ENCODE measurements at places on chromosomes 12 and 14.

GRCh38 chr14:23800811-23801210 is 152.8 kb upstream of the DHRS4 start:
- no peak for DNase-seq

GRCh38 chr12:52313461-52313860 is 7.7 kb downstream of the KRT83 start:
- no peak for DNase-seq

DNA sequence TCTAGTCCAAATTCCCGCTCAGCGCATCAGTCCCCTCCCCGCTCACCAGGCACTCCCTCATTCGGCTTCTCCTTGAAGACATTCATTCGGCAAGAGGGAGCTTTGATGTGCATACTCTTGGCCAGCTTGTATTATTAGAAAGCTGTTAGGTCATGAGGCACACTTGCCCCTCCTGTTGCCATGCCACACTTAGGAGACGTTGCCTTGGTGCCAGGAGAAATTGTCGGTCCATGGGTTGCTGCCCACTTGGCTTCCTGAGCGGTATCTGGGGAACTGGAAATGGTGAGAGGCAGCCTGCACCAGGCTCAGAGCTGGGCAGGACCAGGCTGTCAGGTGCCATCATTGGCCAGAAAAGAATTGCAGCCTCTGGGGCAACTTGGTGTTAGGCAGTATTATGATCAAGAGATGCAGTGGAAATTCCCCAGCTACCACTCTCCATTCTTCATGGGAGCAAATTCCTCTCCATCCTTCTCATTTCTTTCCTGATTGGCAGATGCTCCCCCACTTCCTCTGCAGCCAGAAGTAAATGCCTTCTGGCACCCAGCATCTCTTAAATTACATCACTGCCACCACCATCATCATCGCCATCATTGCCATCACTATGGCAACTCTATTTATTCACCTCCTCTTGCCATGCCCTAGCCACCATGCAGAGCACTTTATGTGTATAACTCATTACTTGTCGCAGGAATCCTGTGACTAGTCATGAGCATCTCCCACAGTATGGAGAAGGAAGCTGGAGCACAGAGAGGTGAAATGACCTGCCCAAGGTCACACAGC is 12.4 kb downstream of the CABP1 start:
- DNase-seq, result no peak

GRCh38 chr12:55933799-55934742 is 3.1 kb downstream of the DGKA start:
- DNase-seq, result no peak

GRCh38 chr14:81269100-81269978 is 48.6 kb upstream of the GTF2A1 start:
- peak; percentile 68 for DNase-seq

GRCh38 chr12:101784376-101784775 is 45.1 kb upstream of the SYCP3 start:
- no peak for DNase-seq

DNA sequence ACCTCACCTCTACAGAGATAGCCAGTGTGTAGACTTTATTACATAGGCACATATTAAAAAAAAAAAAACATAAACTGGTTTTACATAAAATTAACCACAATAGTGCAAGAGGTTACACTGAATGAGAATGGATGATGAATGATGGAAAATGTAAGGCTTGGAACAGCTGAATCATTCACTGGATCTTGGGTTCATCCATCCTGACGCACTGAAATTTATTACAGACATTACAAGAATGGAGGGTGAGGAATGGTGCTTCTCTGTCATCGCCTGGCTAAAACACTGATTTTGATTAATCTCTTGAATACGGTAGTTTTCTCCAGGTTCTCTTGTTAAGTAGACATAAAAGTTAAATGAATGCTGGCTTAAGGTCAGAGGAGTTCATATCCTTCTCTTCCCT is 40.0 kb upstream of the GTF2A1 start:
- DNase-seq, result no peak

DNA sequence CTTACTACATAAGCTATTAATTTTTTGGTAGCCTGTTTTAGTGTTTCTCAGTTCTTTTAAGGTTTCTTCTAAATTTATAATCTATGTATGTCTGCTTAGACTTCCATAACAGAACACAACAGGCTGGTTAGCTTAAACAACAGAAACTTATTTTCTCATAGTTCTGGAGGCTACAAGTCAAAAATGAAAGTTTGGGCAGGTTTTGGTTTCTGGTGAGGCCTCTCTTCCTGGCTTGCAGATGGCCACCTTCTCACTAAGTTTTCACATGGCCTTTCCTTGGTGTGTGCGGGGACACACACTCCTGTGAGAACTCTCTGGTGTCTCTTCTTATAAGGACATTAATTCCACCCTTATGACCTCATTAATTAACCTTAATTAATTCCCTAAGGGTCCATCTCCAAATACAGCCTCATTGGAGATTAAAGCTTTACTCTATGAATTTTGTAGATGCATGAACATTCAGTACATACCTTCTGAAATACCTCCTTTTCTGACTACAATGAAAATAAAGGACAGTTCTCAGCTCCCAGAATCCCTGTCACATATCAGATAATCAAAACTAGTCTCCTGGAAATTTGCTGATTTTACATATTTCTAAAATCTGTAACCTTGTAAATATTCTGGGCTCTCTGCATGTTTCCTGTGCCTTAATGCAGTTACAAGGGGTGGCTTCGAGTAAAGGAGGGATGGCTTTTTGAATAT is 23.2 kb upstream of the BMAL2 start:
- DNase-seq, result no peak

- DNase-seq, result peak; percentile 85
Observed at GRCh38 chr12:50251619-50252252, 31.6 kb downstream of the LIMA1 start.

GRCh38 chr12:105574056-105574715 is 243.7 kb downstream of the C12orf75 start:
- DNase-seq, result no peak

DNA sequence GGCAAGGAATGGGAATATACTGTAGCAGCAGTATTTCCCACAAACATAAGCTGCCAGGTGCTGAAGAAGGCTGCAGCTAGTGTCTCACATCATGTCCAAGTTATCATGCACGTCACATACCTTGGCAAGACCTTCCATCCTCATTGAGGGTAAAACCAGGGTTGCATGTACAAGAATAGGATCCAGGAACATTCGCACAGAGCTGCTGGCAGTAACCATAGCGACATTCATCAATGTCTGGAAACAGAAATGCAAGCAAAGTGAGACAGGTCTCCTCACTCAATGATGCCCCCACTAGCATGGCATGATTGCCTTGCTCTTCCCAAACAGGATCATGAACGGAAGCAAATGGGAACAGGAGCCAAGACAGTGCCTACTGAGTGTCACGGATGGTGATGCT is 23.8 kb upstream of the TC2N start:
- DNase-seq, result no peak

DNA sequence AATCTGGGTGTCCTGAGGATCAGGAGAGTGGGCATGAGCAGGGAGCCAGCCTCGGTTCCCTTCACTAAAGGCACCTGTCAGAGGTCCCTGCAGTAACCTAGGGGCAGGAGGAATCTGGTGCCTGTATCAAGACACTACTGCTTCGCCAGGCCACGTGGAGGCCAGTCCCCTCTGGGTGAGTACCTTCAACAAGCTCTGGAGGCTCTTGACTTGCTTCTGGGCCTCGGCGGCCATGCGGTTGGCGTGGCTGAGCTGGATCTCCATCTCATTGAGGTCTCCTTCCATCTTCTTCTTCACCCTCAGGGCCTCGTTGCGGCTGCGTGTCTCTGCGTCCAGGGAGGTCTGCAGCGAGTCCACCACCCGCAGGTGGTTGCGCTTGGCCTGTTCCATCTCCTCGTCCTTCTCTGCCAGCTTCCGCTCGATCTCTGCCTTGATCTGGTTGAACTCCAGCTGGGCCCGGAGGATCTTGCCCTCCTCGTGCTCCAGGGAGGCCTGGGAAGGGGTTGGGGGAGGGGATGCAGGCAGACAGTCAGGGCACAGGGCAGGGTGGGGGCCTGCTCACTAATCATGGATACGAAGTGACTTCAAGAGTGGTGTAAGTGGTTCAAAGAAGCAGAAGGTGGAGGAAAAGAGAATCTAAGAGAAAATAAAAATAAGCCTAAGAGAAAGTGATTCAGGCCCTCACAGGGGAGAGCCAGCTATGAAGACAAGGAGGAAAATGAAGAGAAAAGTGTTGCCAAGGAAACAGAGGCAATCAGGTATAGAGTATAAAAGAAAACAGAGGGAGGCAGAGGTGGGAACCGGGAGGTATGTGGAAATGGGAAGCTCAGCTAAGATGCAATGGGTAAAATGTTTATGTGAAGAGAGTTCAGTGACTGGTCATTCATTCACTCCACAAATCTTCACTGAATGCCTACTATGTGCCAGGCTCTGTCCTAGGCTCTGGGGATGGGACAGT is 8.0 kb upstream of the MYH6 start:
- no peak for DNase-seq

DNA sequence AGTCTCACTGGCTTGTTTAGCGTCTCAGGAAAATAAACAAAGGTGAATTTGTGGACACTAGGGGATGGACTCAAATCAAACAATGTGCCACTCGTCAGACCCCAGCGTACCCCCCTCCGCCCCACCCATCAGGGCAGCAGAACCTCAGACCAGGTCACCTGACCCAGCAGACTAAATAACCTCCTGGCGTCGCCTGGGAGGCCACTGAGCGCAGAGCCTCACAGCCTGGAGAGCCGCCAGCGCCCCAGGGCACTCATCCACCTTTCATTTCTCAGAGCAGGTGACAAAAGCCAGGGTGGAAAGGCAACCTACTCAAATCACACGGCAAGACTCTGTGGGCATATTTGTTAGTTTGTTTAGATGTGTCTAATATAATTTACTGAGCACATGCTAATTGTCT is 100.9 kb downstream of the DICER1 start:
- no peak for DNase-seq

- no peak for DNase-seq
Observed at GRCh38 chr12:128076188-128076587, 190.8 kb upstream of the TMEM132C start.

GRCh38 chr12:116284396-116284795 is 6.9 kb upstream of the MED13L start:
- no peak for DNase-seq

DNA sequence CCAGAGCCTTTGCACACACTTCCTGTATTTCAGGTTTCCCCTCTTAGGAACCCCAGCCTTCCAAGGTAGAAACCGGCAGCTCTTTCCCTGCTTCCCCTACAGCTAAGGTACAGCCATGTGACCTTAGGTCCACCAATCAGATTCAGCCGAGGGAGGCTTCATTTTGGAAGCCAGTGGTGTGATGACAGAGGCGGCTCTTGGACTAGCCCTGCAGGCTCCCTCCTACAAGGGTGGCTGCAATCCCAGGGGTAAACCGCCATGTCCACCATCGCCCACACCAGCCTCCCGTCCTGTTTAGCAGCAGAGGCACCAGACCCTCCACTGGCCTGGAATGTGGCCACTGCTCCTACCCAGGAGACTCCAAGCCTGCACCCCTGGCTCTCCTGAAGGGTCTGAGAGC is 65.6 kb downstream of the SERPINA3 start:
- no peak for DNase-seq

GRCh38 chr12:116879509-116880212 is 1.6 kb downstream of the HRK start:
- DNase-seq, result no peak

DNA sequence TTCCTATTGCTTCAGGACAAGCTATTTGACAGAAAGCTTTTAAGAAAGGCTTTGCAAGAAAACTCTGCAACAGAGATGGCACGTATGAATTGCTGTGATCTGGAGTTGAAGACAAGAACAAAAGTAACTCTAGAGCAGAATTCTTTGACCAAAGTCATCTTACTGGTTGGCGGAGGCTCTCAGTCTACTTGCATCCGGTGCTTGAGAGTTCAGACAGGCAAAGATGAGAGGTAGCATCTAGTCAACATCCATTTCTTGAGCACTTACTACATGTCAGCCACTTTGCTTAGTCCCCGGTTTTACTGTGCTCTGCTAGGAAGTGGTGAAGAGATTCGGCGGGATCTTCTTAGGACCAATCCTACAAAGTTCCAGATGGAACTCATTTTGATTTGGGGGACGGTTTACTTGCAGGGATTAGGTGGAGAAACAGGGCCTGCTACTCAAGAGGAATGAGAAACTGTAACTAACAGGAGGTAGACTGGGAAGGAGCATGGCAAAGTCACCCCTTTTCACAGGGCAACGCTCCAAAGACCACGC is 404 bp upstream of the CCDC91 start:
- DNase-seq, result no peak

DNA sequence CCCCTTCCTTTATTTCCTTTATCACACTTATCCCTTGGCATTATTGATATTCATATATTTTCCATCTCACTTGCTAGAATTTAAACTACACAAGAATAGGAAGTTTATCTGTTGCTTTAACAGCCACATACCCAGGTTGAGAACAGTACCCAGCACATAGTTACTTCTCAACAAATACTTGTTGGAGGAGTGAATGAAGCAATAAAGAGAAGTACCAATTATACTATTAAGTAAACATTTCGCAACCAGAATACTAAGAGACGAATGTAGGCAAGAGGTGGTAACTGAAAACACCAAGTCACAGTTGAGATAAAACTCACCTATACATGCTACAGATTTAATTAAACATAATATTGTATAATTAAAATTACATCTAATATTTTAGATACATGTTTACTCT is 110.9 kb downstream of the FSCB start:
- DNase-seq, result no peak

- DNase-seq, result no peak
Observed at GRCh38 chr14:102939820-102940561, 17.5 kb downstream of the AMN start.

DNA sequence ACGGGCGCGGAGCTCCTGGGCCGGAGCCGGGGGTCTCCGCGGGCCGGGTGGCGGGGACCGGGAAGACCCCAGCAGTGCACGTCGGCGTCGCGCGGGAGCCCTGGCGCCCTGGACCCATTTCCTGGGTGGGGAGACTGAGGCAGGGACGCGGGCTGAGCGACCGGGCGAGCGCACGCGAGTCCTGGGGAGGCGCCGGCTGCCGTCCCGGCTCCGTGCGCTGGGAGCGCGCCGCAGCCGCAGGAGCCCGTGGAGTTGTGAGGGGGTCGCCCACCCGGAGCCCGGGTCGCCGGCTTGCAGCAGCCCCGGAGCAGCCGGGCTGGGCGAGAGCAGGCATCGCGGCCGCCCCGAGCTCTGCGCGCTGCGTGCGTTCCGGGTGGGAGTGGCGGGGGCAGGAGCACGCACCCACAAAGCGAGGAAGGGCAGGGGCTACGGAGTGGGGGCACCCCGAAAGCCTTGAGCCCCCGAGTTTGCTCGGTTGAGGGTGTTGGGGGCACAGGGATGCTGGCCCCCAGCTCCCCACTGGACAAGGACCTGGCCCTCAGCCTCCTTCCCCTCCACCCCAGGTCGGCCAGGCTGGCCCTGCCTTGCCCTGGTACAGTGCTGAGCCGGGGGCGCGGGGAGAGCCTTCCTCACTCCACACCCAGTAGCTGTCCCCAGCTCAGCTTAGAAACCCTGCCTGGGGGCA is 620 bp downstream of the MMP17 start:
- DNase-seq, result no peak
